ENCODE measurements at places on chromosomes 4 and X.

- DNase-seq = peak; percentile 42
Measured at GRCh38 chr4:10006231-10006600, 15.1 kb downstream of the SLC2A9 start.

GRCh38 chr4:102301167-102301566 is 44.1 kb downstream of the SLC39A8 start:
- no peak for DNase-seq

DNA sequence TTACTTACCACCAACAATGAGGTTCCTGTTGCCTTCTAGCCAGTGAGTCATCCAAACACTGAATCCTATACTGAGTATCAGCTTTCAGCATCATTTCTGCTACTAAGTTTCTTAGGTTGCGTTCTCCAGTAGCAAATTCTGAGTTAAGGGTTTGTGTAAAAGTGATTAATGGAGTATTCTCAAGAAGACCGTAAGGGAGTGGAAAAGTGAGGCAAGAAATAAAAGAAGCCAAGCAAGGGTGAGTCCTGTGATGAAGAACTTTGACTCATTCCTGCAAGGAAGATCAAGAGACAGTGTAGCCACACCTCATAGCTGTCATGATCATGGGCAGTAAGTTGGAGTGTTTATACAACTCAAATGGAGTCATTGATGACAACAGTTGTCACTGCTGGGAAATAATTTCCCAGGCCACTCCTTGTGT is 446.2 kb downstream of the RAPGEF2 start:
- DNase-seq = no peak

DNA sequence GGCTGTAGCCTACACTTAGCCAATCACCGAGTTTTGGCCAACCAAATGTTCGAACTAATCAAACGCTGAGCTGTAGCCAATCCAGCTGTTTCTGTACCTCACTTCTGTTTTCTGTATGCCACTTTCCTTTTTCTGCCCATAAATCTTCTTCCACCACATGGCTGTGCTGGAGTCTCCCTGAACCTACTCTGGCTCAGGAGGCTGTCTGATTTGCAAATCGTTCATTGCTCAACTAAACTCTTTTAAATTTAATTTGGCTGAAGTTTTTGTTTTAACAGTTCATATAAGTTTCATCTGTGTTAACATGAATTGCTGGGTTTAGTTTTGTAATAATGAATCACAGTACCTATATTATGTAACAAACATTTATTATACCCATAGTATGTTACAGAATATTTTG is 160.7 kb upstream of the PCDH7 start:
- no peak for DNase-seq

DNA sequence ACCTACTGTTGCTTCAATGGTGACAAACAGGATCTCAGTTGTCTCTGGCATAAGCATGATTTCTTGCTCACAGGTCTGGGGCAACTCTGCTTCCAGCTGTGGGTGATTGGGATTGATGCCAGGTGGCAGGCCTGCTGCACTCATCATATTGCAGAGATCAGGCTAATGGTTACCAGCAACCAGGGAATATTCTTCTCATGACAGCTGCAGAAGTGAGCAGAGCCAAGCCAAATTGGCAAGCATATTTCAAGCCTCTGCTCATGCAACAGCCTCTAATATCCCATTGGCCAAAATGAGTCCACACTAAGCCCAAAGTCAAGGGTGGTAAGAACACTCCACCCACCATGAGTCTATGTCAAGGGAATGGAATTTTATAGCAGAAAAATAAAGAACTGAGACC is 26.7 kb upstream of the TBC1D19 start:
- DNase-seq = peak; percentile 98

GRCh38 chrX:10393899-10394298 is 226.5 kb downstream of the MID1 start:
- DNase-seq = no peak

DNA sequence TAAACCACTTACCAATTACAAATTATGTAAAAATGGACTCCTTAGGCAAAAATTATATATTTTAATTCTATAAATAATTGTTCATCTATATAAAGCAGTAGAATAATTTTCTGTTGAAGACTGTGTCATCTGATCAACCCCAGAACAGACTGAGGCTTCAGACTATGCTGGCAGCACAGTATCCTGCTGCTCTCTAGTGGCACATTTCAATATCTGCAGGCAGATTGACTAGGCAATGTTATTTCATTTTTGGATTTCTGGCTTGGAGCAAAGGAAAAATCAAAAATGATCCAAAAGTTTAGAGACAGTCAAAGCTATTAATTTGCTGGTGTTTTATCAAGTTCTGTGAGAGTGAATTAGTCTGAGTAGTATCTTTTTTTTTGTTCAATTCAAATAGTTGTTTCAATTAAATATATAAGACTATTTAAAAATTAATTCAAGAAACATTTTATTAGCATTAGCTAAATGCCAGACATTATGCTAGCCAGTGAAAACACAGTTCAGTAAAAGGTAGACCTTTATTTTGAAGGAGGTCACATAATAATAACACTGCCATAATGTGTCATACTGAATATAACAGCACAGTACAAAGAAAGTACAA is 21.3 kb upstream of the SULT1E1 start:
- DNase-seq = no peak

DNA sequence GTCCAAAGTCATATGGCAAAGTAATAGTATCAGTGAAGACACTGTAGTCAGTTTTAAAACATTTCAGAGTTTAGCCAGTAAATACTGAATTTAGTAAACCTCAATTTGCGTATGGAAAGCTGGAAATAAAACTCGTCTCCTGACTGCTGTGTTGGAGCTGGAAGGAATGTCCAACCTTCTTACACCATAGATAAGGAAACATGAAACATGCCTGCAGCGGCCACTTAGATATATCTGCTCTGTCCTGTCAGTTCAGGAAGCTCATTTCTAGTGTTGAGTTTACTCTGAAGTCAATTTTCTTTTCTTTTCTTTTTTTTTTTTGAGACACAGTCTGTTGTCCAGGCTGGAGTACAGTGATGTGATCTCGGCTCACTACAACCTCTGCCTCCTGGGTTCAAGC is 21.2 kb downstream of the ARHGAP10 start:
- no peak for DNase-seq

DNA sequence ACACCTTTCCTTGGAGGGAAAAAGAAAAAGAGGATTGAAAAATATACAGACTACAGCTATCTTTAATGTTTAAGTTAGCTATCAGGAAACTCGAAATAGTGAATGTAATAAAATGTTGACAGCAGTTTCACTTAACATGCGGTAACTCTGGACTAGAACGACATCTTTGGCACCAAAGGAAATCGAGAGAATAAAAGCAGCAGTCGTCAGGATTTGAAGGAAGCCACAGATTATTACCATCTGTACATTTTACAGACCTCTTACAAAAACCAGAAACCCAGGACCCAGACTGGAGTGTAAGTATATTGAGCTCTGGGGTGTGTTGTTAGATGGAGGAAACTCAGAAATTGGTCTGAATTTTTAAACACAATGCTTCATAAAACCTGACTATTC is 51.6 kb upstream of the STOX2 start:
- no peak for DNase-seq

- peak; percentile 5 for DNase-seq
Measured at GRCh38 chr4:95155759-95156451, 392.9 kb downstream of the UNC5C start.

DNA sequence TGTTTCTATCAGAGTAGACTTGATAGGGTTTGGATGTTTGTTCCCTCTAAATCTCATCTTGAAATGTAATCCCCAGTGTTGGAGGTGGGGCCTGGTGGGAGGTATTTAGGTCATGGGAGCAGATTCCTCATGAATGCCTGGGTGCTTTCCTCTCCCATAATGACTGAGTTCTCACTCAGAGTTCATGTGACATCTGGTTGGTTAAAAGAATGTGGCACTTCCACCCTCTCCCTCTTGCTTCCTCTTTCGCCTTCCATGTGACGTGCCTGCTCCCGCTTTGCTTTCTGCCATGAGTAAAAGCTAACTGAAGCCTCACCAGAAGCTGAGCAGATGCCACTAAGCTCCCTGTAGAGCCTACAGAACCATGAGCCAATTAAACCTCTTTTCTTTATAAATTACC is 47.3 kb upstream of the SRPX start:
- DNase-seq = no peak

DNA sequence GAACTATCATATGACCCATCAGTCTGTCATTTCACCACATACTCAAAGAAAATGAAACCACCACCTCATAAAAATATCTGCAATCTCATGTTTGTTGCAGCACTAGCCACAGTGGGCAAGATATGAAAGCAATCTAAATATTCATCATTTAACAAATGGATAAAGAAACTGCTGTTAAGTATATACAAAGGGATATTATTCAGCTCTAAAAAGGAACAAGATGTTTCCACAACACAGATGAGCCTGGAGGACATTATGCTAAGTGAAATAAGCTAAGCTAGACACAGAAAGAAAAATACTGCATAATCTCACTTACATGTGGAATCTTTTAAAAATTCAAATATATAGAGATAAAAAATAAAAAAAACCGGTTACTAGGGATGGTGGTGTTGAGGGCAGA is 108.2 kb upstream of the BRWD3 start:
- DNase-seq = no peak

DNA sequence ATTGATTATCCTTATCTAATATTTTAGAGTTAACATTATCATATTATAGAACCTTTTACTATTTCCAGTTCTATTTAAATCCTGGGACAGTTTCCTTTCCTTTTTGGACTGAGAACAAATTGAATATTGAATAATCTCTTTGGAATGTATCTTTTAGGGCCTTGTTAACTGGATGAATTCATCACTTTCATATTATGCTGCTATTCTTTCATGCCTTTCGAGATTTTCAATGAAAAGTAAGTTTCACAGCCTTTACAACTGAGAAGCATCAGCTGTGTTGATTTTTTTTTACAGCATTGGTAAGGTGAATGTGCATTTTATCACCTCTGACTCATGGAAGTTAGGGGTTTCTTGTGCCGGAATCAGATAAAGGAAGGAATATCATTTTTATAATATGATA is 39.6 kb downstream of the PDLIM5 start:
- no peak for DNase-seq

GRCh38 chr4:181761156-181761555 is 482.0 kb upstream of the TENM3 start:
- DNase-seq = no peak

DNA sequence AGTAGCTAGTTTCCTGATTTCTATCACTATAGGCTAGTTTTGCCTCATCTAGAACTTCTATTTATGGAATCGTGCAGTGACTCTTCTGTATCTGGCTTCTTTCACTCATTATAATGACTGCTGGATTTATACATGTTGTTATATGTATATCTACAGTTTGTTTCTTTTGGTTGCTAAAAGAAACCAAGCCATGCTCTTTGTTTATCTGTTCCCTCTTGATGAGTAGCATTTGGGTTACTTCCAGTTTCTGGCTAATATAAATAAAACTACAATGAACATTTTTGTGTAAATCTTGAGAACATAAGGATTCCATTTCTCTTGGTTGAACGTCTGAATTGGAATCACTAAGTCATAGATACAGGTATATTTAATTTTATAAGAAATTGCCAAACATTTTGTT is 73.9 kb downstream of the ARHGAP24 start:
- DNase-seq = no peak

GRCh38 chr4:5142726-5143125 is 91.4 kb downstream of the STK32B start:
- no peak for DNase-seq

- DNase-seq = no peak
Measured at GRCh38 chrX:46665232-46666152, 91.9 kb downstream of the CHST7 start.

- DNase-seq = no peak
Measured at GRCh38 chr4:147493307-147493706, 12.4 kb downstream of the EDNRA start.

- no peak for DNase-seq
Measured at GRCh38 chr4:127737295-127737694, 7.1 kb downstream of the SLC25A31 start.

DNA sequence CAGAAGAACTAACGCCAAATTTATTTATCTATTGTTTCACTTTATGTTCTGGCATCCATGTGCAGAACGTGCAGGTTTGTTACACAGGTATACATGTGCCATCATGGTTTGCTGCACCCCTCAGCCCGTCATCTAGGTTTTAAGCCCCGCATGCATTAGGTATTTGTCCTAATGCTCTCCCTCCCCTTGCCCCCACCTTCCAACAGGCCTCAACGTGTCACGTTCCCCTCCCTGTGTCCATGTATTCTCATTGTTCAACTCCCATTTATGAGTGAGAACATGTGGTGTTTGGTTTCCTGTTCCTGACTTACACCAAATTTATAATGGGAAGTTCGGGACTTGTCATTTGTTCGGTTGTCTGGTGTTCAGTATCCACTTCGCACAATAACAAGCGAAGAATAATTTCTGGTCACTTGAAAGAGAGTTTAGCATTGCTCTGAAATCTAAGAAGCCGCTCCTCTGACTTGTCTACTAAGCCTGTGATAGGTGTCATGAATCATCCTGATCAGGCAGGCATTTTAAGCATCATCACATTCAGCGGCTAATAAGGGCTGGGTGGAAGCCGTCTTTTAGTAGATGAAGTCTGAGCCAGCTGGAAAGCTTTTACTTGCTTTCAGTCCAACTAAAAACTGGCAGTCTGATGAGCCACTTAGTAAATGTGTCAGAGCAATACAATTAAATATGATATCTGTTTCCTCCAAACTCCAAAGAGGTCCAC is 1065.7 kb upstream of the PABPC4L start:
- DNase-seq = no peak

GRCh38 chr4:151031831-151032605 is 16.9 kb upstream of the LRBA start:
- DNase-seq = peak; percentile 22

DNA sequence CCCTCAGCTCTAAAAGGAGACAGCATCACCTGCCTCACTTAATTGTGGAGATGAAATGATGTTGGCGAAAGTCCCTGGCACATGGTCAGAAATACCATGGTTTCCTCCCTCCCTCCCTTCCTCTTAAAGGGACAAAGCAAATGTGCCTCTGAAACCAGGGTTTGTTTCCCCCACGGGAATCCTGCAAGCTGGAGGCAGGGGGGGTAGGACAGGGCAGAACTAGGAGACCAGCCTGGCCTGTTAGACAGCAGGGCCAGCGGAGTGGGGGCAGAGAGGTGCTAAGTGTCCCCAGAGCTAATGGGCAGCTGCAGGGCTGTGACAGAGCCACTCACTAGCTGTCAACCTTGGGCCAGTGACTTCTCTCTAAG is 5.7 kb downstream of the RTL5 start:
- no peak for DNase-seq

DNA sequence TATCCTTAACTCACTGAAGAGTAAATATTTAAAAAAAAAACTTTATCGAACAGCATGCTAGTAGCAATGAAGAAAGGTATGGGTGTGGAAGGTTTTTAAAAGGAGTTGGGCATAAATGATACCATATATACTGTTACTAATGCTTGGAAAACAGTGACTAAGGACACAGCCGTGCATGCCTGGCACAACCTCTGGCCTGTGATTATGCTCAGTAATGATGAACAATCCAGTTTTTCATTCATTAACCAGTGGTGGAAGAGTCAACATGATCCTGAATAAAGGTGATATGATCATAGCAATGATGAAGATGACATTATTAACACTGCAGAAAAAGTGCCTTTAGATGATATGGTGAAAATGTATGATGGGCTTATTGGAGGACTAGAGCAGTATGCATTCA is 43.9 kb upstream of the GPR50 start:
- no peak for DNase-seq

All from GM04503 (cell line).